ENCODE measurements at places on chromosomes 7 and 10. TPM values are rescaled to one million over a fixed set of nuclear protein-coding genes. Genes with fewer than 3 reads are reported as not detected.

- peak; percentile 5 for DNase-seq
Measured at GRCh38 chr10:107340326-107340725, 175.8 kb upstream of the SORCS1 start.

ETV1 gene
- 37.5 TPM for polyA plus RNA-seq

- no peak for DNase-seq
Measured at GRCh38 chr10:30816820-30817171, 187.2 kb upstream of the LYZL2 start.

GRCh38 chr10:7003831-7004395 lies 406.9 kb downstream of the SFMBT2 start:
- no peak for DNase-seq

DNA sequence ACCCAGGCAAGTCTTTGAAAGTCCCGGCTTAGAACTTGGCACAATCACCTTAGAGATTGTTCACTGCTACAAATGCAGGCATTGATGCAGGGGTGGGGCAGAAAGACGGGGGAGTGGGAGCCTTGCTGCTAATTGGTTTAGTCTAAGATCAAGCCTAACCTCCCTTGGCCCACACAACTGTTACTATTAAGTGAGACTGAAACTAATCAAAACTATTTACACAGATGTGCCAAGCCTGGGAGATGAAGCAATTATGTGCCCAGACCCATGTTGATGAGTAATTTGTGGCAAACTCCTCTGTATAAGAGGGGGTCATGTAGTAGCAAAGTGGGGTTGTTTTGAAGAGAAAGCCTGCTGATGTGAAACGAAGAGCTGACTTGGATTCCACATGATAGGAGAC lies 178.2 kb upstream of the ITGB1 start:
- DNase-seq = no peak

DNA sequence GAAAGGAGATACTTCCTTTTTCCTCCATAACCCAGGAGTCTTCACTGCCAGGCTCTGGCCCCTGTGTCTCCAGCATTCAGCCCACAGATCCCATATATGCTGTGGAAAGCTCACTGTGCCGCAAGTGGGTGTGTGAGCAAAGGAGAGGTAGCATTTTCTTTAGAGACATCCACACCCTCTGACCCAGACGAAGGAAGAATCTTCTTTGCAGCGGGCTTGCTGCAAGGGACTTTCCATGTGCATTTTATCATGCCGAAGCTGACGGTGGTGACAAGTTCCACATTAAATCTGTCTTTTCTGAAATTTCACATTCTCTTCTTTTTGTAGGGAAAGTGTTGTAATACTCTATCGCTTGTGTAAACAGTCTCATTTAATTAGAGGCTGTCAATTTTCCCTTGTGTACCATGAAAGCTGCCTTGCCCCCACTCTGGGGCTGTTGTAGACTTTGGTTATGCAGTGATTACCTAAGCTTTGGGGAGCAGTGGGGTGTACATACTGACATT lies 409.5 kb downstream of the SUGCT start:
- DNase-seq = peak; percentile 28

DNA sequence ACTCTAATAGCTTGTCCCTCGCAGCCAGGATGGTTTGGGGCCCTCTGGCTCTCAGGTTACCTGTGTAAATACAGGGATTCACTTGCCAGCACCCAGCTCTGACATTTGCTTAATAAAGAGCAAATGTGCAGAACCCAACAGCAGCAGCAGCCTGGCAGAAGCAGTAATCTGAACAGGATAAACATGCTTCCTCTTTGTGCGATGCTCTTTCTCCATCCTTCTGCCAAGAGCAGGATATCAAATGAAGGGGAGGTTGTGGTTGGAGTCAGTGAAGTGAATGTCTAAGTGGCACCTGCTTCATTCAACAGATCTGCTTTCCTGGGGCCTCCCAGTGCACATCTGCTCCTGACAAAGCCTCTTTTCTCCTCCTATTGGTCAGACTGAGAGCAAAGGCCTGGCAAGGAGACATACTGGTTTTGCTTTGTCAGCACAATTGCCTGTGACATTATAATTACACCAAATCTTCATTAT lies 130.3 kb downstream of the NRF1 start:
- peak; percentile 46 for DNase-seq

DNA sequence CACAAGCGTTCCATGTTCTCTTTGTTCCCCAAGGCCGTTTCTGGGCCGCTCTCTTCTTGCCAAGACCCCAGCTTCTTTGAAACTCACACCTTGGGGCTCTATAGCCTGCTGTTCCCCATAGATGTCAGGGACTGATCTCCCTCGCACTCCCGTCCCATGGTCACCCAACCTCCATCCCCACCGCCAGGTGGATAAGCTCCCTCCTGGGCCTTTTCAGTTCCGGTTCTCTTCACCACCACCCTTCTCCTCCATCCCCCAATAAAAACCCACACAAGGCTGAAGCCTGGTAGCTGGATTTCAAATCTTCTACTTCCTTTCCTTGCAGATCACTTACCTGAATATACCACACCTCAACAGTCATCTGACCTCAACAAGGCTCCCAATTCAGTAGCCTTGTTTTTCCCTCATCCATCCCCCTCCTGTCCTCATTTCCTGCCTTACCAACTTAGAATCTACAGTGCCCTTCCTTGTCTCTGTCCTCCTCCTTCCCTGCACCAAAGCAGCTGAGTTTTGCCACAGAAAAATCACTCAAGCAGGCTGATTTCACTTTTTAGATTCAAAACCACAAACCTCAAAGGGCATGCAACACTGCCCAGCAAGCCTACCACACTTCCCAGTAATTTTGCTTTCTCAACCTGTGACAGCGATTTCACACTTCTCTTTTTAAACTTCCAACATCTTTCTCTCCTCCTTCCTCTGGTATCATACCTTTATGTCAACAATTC lies 7.7 kb downstream of the SLC37A3 start:
- no peak for DNase-seq

DNA sequence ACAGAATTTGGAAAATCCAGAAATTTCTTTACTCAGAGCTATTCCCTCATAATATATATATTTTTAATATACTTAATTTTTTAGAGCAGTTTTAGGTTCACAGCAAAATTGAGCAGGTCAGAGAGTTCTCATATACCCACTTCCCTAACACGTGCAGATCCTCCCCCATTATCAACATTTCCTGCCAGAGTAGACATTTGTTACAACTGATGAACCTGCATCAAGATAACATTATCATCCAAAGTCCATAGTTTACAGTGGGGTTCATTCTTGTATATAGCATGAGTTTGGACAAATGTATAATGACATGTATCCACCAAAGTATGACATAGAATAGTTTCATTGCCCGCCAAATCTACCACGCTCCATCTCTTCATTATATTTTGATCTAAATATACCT lies 170.0 kb downstream of the PTEN start:
- DNase-seq = no peak

SFRP5 gene
- 0.09 TPM for polyA plus RNA-seq

LIPJ gene
- 0.40 TPM for polyA plus RNA-seq

ASZ1 gene
- not detected for polyA plus RNA-seq

PDE6C gene
- 0.33 TPM for polyA plus RNA-seq

- no peak for DNase-seq
Measured at GRCh38 chr7:26153823-26154783, 2.1 kb downstream of the NFE2L3 start.

- no peak for DNase-seq
Measured at GRCh38 chr10:132144086-132144485, 42.7 kb upstream of the DPYSL4 start.

DNA sequence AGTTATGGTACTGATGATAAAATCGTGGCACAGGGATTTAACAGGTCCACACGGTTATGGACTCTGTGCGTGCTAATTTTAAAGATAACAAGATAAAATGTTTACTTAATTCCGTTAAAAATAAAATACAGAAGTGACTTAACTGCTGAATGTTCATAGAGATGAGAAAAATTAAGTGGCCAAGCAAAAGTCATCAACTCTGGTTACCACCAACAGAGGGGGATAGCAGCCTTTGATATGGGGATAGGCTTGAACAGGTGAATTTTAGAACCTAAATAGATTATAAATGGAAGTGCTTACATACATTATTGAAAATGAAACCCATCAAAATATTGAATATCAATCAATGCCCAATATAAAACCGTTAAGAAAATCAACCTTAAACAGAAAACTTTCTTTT lies 245.0 kb downstream of the WDR37 start:
- DNase-seq = no peak

GRCh38 chr7:66741710-66742049 lies 1.1 kb downstream of the RABGEF1 start:
- DNase-seq = no peak

CYCS gene
- 156 TPM for polyA plus RNA-seq
